ENCODE measurements at places on chromosomes 11 and 22.
A peak's percentile ranks its signal among the peaks of the same experiment; 100 is the strongest.

- no peaks in the 10 kb centered on the region for H3K27me3 ChIP-seq
- no peak overlapping the region for H3K27ac ChIP-seq
- no peaks in the 10 kb centered on the region for H3K4me1 ChIP-seq
- no peak overlapping the region for H3K4me3 ChIP-seq
Observed at GRCh38 chr11:130308886-130309285, 5.8 kb downstream of the ZBTB44 start.

GRCh38 chr22:35728639-35729308 is 11.1 kb downstream of the APOL5 start:
- DNase-seq, result no peak
- H3K27ac ChIP-seq, result no peak overlapping the region
- H3K4me1 ChIP-seq, result no peaks in the 10 kb centered on the region
- H3K4me3 ChIP-seq, result no peak overlapping the region

DNA sequence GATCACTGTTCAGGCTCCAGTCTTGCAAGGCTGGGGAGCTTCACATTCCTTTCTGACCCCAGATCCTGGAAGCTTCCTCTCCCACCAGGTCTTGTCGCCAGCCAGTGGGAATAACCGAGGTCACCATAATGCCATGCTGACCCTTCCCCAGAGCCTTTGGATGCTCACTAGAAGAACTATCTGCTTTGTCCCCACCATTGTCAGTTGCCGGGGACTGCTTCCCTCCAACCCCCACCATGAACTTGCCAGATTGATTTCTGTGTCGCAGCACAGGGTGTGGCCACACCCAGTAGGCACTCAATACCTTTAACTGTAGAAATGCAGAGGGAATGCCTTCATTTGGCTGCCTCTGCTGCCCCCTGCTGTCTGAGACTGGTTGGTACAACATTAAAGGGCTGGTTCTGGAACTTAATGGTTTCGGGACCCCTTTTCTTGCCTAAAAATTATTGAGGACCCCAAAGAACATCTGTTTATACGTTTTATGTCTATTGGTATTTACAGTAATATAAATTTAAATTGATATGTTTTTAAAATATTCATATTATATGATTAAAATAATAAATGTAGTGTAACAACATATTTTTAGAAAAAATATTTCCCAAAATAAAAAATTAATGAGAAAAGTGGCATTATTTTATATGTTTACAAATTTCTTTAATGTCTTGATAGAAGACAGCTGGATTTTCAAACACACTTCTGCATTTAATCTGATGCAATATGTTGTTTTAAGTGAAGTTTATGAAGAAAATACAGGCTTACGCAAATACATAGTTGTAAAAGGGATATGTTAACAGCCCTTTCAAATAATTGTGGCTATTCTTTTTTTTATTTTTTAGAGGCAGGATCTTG is 6.7 kb upstream of the GDPD5 start:
- peak; percentile 63 for DNase-seq
- no peaks in the 10 kb centered on the region for H3K36me3 ChIP-seq
- no peak overlapping the region for H3K27ac ChIP-seq
- H3K4me3 ChIP-seq, result no peak overlapping the region
- H3K4me1 ChIP-seq, result peaks cover 2% of the 10 kb centered on the region

DNA sequence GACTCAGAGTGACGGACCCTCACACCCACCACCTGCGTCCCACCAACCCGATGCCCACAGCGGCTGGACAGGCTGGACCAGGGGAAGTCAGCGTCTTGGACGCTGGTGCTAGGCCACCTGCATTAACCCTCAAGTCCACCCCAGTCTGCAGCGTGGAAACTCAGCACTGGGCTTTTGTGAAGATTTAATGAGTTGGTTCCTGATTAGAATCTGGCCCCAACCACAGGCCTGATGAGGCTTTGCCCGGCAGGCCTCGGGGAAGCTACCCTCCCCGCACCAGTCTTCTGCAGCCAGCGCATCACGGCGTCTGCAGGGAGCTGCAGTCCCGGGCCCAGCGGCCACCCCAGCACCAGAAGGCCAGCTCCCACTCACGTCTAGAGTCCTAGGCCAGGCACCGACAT is 101.0 kb downstream of the BRD1 start:
- no peak for DNase-seq
- no peak overlapping the region for H3K4me3 ChIP-seq
- H3K27ac ChIP-seq, result no peak overlapping the region
- H3K27me3 ChIP-seq, result no peaks in the 10 kb centered on the region

- H3K4me3 ChIP-seq, result peak overlapping the region; percentile 65
- no peaks in the 10 kb centered on the region for H3K36me3 ChIP-seq
- H3K27me3 ChIP-seq, result no peaks in the 10 kb centered on the region
- no peak overlapping the region for H3K27ac ChIP-seq
Observed at GRCh38 chr11:93196816-93197379, 893 bp downstream of the SLC36A4 start.

GRCh38 chr11:106156290-106156937 is 79.0 kb downstream of the AASDHPPT start:
- no peaks in the 10 kb centered on the region for H3K27me3 ChIP-seq
- H3K36me3 ChIP-seq, result no peaks in the 10 kb centered on the region
- H3K27ac ChIP-seq, result no peak overlapping the region
- H3K4me3 ChIP-seq, result no peak overlapping the region
- DNase-seq, result no peak
- H3K4me1 ChIP-seq, result no peaks in the 10 kb centered on the region

GRCh38 chr22:23098718-23099530 is 28.6 kb downstream of the GNAZ start:
- H3K27ac ChIP-seq, result no peak overlapping the region
- no peak for DNase-seq
- no peaks in the 10 kb centered on the region for H3K36me3 ChIP-seq
- H3K4me3 ChIP-seq, result no peak overlapping the region

DNA sequence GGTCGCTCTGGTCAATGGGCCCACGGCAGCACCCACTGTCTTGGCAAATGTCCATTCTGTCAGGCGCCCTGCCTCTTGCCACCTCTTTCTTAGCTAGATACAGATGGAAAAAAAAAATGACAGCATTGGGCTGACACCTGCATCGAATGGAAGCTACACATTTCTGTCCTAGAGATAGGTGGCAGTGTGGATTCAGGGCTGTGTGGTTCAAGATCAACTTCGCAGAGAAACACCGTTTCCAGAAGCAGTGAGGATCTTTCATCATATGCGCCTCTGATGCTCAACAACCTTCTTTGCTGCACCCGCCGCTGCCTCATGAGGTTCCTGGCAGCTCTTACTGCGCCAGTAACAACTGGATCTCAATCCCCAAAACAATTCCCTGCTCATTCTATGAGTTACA is 236.3 kb downstream of the KIRREL3 start:
- H3K4me3 ChIP-seq, result no peak overlapping the region
- no peaks in the 10 kb centered on the region for H3K27me3 ChIP-seq
- no peaks in the 10 kb centered on the region for H3K4me1 ChIP-seq
- DNase-seq, result no peak

GRCh38 chr22:41531715-41532477 is 12.4 kb downstream of the POLR3H start:
- peaks cover 2% of the 10 kb centered on the region for H3K4me1 ChIP-seq
- H3K36me3 ChIP-seq, result peaks cover 40% of the 10 kb centered on the region
- no peak overlapping the region for H3K4me3 ChIP-seq
- H3K27ac ChIP-seq, result no peak overlapping the region
- H3K27me3 ChIP-seq, result no peaks in the 10 kb centered on the region

- DNase-seq, result no peak
- no peak overlapping the region for H3K4me3 ChIP-seq
- H3K27ac ChIP-seq, result no peak overlapping the region
Observed at GRCh38 chr11:122664188-122664587, 8.7 kb downstream of the UBASH3B start.

DNA sequence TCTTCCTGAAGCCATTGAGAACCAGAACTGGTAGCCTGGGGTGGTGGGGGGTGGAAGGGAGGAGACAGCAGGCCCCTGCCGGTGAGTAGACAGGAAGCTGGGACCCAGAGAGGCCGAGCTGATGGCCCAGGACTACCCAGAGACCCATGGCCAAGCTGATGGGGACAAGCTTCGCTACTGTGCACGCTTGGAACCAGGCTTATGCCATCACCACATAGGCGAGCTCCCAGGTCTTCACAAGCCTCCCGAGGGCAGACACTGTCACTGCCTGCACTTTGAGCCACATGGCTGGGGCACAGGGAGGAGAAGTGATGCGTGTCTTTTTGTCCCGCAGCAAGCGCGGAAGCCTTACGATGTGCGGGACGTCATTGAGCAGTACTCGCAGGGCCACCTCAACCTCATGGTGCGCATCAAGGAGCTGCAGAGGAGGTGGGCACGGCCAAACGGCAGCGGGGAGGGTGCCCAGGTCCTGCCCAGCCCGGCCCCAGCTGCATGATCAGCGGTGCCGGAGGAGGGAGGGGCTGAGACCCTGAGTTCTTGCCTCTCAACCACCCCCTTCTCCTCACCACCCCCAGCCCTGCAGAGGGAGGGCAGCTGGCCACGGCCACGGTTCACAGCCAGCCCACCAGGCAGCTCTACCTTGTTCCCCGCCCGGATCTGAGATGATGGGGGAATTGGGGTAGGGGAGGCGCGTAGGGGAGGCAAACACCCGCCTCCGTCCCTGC is 76.0 kb upstream of the KCNQ1OT1 start:
- no peaks in the 10 kb centered on the region for H3K36me3 ChIP-seq
- H3K4me1 ChIP-seq, result no peaks in the 10 kb centered on the region
- DNase-seq, result no peak
- peaks cover 4% of the 10 kb centered on the region for H3K27me3 ChIP-seq

DNA sequence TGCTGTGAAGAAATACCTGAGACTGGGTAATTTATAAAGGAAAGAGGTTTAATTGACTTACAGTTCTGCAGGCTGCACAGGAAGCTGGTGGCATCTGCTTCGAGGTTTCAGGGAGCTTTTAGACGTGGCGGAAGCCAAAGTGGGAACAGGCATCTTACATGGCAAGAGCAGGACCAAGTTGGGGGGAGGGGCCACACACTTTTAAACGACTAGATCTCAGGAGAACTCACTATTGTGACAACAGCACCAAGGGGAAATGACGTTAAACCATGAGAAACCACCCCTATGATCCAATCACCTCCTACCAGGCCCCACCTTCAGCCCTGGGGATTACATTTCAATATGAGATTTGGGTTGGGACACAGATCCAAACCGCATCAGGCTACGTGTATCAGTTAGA is 11.1 kb upstream of the SCGB1D4 start:
- H3K4me3 ChIP-seq, result no peak overlapping the region
- H3K4me1 ChIP-seq, result no peaks in the 10 kb centered on the region
- no peaks in the 10 kb centered on the region for H3K36me3 ChIP-seq
- no peaks in the 10 kb centered on the region for H3K27me3 ChIP-seq

DNA sequence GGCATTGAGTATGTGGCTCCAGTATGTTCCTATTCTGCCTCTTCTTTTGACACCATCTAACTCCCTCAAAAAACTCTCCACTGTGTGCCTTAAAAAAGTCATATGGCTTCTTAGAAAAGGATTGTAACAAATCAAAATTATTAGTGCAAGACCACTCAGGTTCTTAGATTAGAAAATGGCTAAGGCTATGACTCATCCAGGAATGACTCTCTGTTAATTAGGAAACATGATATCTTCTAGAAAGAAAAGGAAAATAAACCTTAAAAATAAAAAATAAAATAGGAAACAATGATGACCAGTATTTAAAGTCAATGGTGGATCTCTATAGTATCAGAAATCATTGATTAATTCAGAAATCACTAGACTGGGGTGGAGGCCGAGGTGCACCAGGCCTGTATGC is 21.7 kb downstream of the SLC25A17 start:
- H3K27me3 ChIP-seq, result no peaks in the 10 kb centered on the region
- no peak overlapping the region for H3K27ac ChIP-seq
- no peaks in the 10 kb centered on the region for H3K36me3 ChIP-seq
- no peak overlapping the region for H3K4me3 ChIP-seq

DNA sequence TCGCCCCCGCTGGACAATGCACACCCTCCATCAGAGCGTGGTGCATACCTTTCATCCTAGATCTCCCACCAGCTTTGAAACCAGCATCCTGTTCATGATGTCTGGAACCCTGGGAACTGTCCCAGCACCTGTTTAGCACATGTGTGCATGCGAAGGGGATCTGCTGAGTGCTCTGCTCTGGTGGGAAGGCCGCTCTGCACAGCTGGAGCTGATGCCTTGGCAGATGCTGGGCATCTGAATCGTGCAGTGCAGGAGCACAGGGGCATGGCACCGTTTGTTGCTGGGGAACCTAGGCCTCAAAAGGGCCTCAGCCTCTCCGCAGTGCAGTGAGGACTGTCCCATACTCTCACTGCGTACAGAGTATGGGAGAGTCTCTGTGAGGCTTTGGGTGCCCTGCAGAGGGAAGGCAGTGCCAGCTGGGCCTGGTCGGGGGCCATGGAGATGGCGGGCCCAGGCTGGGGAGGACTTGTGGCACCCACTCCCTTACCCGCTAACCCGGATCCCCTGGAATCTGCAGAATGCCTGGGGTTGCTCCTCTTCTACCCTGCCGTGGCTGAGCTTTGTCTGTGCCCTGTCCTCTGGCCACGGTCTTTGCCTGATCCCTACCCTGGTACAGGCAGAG is 72.9 kb upstream of the ATXN10 start:
- no peak overlapping the region for H3K27ac ChIP-seq
- no peaks in the 10 kb centered on the region for H3K36me3 ChIP-seq
- peaks cover 3% of the 10 kb centered on the region for H3K4me1 ChIP-seq
- no peak overlapping the region for H3K4me3 ChIP-seq

DNA sequence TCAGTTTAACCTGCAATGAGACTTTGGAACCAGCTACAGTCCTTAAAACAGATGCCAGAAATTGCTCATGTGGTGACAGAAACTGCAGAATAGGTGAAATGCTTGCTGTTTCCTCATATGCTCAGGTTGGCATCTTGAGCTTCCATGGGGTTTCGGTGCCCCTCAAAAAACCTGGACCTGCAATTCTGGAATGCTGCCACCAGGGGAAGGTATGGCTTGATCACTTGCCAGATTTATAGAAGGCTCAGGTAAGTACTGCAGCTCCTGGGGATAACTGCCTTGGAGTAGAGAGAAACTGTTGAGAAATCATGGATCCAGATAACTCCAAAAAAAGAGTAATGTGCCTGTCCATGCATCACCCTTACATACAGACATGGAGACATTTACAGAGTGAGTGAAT is 113.0 kb downstream of the CTTN start:
- no peak for DNase-seq
- no peak overlapping the region for H3K4me3 ChIP-seq
- H3K27ac ChIP-seq, result no peak overlapping the region
- H3K36me3 ChIP-seq, result no peaks in the 10 kb centered on the region

- H3K4me3 ChIP-seq, result no peak overlapping the region
- no peaks in the 10 kb centered on the region for H3K36me3 ChIP-seq
- H3K27me3 ChIP-seq, result no peaks in the 10 kb centered on the region
- H3K27ac ChIP-seq, result no peak overlapping the region
- no peak for DNase-seq
- H3K4me1 ChIP-seq, result no peaks in the 10 kb centered on the region
Observed at GRCh38 chr11:34380696-34381095, 22.9 kb upstream of the ABTB2 start.

GRCh38 chr11:121615501-121615900 is 162.7 kb upstream of the SORL1-AS1 start:
- DNase-seq, result no peak
- no peaks in the 10 kb centered on the region for H3K27me3 ChIP-seq
- H3K4me1 ChIP-seq, result no peaks in the 10 kb centered on the region
- peaks cover 10% of the 10 kb centered on the region for H3K36me3 ChIP-seq
- no peak overlapping the region for H3K27ac ChIP-seq

- no peaks in the 10 kb centered on the region for H3K4me1 ChIP-seq
- H3K27ac ChIP-seq, result no peak overlapping the region
- no peak for DNase-seq
- H3K27me3 ChIP-seq, result no peaks in the 10 kb centered on the region
Observed at GRCh38 chr11:22415476-22415875, 77.3 kb downstream of the SLC17A6 start.

Data from iPS DF 6.9 (cell line).